Stimulated activated CD8-positive, alpha-beta memory T cell treated with anti-CD3 and anti-CD28 coated beads, Interleukin-4, amount 100 ng/mL, for 1 hour (primary cell): ENCODE measurements at places on chromosomes 12 and 14.

- no peak for DNase-seq
Measured at GRCh38 chr12:23954332-23954731, 4.9 kb upstream of the SOX5 start.

- no peak for DNase-seq
Measured at GRCh38 chr14:63603749-63604277, 37.9 kb downstream of the WDR89 start.

DNA sequence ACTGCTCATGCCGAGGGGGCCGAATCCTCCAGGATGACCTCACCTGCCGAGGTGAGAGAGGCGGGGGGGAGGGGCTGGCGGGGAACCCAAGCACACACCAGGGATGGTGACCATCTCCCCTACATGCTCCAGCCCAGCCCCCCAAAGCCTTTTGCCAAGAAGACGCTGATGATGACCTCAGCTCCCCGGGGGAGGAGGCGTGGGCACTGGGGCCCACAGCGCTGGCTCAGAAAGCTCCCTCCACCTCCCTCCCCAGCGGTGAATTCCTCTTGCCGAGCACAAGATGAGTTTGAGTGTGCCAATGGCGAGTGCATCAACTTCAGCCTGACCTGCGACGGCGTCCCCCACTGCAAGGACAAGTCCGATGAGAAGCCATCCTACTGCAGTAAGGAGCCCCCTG lies 23.7 kb upstream of the NXPH4 start:
- DNase-seq: no peak

DNA sequence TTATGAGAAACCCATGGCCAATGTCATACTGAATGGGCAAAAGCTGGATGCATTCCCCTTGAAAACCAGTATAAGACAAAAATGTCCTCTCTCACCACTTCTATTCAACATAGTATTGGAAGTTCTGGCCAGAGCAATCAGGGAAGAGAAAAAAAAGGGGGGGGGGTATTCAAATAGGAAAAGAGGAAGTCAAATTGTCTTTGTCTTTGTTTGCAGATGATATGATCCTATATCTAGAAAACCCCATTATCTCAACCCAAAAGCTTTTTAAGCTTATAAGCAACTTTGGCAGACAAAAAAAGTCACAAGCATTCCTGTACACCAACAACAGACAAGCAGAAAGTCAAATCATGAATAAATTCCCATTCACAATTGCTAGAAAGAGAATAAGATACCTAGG lies 19.5 kb downstream of the GLIPR1L1 start:
- no peak for DNase-seq

DNA sequence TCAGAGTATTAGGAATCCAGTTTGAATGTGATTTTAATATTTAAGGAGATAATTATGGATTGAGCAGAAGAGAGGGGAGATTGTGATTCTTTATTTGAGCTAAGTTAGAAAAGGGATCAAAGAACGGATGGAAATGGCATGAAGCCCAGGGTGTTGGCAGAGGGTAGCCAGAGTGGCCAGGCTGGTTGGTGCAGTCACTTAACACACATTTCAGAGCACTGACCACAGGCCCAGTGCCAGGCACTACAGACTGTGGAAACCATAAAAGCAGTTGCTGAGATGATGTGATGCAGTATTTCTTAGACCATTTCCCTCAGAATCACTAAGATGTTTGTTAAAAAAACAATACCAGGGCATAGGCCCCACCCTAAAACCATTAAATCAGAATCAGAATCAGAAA lies 167.7 kb upstream of the AMIGO2 start:
- DNase-seq: no peak

DNA sequence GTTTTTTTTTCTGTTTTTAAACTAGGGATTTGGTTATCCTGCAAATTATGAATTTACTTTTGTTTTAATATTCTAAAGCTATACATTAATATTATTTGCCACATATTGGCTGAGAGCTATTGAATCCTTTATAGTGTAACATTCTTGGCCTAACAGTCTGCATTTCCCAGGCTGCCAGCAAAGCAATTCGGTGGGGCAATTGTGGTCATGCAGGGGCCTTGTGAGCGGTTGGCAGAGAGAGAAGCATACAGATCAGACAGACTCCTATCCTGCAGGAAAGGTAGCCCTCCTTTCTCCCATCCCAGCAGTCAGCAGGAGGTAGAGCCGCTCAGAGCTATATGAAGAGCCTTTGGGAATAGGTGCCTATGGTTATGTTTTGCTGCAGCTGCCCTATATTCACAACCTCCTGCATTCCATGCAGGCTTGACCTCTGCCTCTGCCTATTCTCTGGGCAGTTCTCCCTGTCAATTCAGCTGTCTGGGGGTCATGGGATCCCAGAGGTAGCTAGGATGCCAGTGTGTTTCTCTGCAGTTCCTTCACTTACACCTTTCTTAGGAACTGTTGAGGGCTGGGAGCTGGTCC lies 144.7 kb downstream of the GPHN start:
- DNase-seq: no peak

DNA sequence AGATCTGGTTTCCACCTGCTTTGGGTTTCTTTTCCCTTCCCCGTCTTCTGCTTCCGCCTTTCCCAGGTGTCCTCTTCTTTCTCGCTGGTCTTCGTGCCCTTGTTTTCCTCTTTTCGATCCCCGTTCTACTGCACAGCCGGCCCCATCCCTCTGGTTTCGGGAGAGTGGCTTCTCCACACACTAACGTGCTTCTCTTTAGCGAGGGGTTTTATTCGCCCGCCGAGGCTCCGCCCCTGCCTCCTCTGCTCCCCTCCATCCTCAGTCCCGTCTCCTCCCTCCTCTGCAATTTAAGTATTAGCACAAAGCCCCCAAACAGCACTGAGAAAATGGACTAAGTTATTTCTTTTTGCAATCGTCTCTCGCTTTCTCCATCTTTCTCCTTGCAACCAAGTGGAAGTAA lies at the start of gene SLC7A8:
Gene SLC7A8 (minus strand): TSS at position 182 of the 400 bp plus-strand sequence. CDS start 746 bp downstream, outside the sequence.
- no peak for DNase-seq

DNA sequence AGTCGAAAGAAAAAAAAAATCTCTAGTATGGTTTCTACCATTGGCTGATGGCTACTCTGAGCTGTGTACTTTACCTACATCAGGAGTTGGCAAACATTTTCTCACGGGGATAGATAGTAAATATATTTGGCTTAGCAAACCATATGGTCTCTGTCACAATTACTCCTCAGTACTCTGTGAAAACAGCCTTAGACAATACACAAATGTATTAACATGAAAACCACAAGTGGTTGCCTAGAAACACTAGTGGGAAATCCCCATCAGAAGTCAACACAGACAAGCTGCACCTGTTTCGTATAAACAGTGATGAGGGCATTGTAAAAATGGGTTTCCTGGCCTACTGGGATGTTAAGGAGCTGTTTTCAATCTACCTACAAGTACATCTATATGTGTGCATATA lies 84.6 kb upstream of the NAV3 start:
- no peak for DNase-seq

DNA sequence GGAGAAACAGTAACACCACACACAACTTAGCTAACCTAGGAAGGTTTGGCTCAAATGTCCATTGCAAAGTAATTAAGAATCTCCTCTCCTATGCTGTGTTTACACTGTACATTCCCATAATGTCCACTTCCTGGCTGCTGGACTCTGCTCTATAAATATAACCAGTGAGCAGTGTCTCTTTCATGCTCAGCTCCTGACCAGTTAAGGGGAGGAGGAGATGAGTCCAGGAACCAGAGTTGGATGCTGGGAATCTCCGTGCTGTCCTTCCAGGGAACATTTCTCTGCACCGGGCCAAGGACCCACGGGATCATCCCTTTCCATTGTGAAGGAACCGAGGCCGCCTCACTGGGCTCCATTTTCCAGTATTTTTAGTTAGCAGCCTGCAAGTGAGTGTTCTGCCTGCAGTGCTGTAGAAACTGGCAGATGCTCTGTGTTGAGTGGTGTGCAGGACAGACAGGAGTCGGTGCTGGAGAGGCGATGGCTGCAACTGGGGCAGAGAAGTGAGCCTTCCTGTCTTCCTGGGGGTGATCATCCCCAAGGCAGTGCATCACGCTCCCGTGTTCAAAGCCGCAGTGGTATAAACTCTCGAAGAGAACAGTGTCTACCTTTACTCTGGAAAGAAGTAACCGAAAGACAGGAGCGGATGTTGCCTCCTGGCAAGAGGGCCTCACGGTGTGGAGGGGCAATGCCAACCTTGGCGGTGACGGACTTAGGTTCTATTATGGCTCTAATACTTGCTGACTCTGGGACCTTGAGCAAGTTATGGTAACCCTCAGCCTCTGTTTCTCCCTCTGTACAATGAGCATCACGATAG lies 195.5 kb downstream of the CACNA1C start:
- DNase-seq: no peak

DNA sequence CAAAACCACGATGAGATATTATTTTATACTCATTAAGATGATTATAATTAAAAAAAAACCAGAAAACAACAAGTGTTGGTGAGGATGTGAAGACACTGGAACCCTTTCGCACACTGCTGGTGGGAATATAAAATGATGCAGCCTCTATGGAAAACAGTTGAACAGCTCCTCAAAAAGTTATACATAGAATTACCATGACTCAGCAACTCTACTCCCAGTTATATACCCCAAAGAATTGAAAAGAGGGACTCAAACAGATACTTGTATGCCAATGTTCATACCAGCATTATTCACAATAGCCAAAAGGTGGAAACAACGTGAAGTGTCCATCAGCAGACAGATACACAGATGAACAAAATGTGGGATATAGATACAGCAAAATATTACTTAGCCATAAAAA lies 53.1 kb downstream of the TAOK3 start:
- no peak for DNase-seq

- no peak for DNase-seq
Measured at GRCh38 chr14:75751296-75751695, 90.2 kb downstream of the TTLL5 start.

DNA sequence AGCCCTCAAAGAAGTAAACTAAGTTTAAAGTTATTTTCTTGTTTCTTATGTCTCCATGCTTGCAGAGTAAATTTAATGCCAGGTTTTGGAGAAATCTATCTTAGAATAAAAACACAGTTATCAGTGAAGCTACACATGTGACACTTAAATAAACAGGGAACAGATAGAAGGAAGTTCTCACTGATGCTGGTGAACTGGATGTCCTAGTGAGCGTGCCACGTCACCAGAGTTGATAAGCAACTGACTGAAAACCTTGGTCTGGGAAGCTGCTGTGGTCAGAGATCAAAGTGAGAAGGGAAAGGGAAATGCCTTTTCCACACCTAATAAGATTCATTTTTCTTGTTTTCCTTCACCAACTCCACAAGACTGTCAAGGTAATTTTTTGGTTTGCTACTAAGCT lies 74.8 kb upstream of the PCED1B start:
- DNase-seq: no peak

DNA sequence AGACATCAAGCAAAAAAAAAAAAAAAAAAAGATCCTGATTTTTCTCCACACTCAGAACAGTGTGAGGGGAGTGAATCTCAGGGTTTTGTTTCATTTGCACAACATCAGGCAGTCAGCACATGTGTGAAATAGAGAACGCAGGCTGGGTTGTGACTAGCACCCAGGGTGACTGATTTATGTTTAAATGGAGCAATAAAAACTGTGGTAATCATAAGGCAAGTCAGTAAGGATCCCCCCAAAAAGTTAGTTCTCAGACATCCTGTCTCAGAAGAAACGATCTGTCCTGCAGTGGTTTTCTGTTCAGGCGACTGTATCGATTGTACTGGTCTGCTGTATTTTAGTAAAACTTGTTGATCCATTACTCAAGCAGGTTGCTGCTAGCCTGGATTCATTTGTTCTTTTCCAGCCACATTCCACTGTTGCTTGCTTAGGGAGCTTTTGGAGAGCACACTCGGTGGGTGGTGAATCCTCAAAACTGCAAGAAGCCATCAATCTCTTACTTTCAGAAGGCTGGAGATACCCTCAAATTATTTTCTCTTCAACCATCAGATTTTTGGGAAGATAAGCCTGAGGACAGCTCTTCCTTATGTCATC lies 107.1 kb downstream of the DACT1 start:
- DNase-seq: no peak

DNA sequence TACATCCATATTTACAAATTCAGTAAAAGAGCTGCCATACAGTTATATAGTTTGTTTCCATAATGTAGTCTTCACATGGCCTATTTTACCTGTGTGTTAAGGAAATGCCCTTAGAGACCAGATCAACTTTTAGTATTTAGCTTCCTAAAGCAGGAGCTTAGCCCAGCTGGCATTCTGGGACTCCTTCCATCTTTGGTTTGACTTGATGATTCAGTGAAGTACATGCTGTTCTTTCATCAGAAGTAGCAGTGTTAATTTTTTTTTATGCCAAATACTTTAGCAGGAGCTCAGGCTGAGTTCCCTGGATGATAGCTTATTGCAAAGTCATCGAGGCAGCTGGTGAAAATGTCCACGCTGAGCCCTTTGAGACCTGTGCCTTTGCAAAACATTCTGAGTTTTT lies 101.0 kb downstream of the FOXG1 start:
- DNase-seq: no peak

- no peak for DNase-seq
Measured at GRCh38 chr12:1875608-1876007, 42.8 kb downstream of the CACNA2D4 start.

DNA sequence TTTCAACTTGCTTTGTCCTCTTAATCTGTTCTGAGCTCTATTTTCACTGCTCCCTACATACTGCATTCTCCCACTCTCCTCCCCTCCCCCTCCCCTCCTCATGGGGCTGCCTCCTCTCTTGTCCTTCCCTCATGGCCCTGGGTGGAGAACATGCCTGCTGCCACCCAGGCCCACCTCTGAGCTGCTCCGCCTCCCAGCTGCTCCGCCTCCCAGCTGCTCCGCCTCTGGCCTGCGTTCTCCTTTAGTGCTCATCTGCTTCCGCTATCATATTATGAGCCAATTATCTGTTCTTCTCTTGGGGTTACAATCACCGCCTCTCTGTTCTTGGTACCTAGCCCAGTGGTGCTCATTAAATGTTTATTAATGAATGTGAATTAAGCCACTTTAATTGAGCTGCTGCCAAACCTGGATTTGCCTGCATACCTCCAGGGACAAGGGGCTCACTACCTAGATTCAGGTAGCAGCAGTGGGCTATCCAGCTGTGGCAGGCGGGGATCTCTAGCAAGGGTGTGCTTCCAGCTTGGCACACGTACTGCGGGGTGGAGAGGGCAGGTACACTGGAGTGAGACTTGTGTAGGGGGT lies 32.0 kb upstream of the FAM181A start:
- DNase-seq: no peak

DNA sequence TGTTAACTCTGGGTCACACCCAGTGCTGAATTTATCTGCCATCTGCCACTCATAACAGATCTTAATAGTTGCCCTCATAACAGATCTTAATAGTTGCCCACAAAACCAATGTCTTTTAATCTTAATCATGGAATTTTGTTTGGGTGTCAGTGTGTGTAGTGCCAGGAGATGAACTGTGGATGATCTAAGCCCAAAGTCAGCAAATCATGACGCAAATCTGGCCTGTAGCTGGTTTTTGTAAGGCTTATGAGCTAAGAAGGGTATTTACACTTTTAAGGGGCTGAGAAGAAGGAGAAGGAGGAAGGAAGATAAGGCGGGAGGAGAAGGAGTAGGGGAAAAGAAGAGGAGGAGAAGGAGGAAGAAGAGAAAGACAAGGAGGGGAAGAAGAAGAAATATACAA lies 10.0 kb upstream of the IL26 start:
- no peak for DNase-seq

GRCh38 chr12:76915361-76916169 lies 36.7 kb upstream of the CSRP2 start:
- no peak for DNase-seq
